Progenitor cell of endocrine pancreas (in vitro differentiated cells): ENCODE measurements at places on chromosomes 2 and 18.

GRCh38 chr2:43944915-43945314 lies 50.9 kb downstream of the LRPPRC start:
- DNase-seq, result no peak

DNA sequence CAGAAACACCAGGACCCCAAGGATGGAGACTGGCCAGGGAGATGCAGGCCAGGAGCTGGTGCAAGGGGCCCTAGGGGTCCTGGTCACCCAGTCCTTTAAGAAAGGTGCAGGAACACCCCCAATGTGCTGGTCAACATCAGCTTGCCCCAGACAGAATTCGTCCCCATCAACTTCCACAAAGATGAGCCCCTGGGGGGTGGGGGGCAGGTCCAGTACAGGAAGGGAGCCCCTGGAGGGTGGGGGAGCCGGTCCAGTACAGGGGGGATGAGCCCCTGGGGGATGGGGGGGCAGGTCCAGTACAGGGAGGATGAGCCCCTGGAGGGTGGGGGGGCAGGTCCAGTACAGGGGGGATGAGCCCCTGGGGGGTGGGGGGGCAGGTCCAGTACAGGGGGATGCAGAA lies 160.7 kb upstream of the SALL3 start:
- DNase-seq, result no peak

- no peak for DNase-seq
Observed at GRCh38 chr2:196980001-196980400, 53.5 kb upstream of the PGAP1 start.

- no peak for DNase-seq
Observed at GRCh38 chr2:15758848-15759247, 167.2 kb downstream of the DDX1 start.

DNA sequence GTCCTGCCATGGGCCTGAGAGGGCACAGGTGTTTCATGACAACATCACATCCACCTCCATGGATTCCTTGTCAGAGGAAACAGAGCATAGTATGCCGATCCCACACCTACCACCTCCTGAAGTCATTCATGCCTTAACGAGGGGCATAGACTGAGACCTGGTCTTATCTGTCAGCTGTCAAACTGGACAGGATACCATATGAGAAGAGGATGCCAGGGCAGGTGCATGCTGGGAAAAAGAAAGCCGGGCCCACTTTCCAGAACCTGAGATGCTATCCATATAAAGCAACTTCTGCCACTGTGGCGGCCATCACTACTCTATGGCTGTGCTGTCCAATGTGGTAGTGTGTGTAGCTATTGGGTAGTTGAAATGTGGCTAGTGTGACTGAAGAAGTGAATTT lies 116.0 kb upstream of the SIX2 start:
- no peak for DNase-seq

- DNase-seq, result no peak
Observed at GRCh38 chr2:8369522-8369921, 312.3 kb upstream of the ID2 start.

DNA sequence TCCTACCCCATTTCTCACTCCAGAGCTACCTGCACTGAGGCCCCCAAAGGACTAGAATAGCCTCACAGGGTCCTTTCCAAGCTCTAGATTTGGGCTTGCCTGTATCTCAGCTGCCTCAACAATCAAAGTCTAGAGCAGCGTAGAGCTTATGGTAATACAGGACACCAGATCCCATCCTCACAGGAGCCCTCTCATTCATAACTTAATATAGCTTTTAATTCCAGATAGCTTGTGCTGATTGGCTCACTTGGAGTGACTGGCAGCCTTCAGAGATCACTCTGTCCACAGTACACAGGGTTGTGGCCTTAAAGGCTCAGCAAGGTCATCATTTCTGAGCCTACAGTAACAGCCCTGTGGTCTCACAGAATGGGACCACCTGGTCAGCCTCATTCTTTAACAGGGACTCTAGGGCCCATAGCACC lies 51.4 kb downstream of the ZFP36L2 start:
- DNase-seq, result no peak

DNA sequence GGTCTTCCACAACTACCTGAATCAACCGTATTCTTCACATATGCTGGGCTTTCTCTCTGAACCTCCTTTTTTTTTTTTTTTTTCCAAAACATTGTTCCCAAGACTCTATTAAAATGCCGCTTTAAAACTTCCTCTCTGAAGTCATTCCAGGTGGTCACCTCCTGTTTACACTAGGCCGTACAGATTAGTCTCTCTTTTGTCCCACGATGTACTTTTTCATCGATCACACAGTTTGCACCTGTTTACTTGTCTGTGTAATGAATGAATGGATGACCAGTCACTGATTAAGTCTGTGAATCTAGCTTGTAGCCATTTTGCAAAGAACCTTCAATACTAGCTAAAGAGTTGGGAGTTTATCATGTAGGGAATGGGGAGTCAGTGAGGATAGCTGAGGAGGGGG lies 16.7 kb upstream of the FAM228A start:
- no peak for DNase-seq

DNA sequence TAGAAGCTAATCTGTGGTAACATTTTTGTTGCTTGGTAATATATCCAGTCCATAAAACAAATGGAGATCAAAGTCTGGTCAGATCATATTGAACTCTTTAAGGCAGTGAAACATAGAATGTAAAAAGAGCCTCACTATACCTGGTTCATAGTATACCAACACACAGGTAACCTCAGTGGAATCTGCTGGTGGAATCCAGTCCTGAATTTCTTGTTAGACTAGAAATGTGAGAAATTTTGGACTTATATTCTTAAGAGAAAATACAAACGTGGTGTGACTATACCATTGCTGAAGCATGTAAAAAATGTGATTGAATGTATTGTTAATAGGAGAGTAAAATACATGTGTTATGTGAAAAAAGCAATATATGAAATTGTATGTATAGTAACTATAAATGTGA lies 46.1 kb upstream of the GRHL1 start:
- no peak for DNase-seq

DNA sequence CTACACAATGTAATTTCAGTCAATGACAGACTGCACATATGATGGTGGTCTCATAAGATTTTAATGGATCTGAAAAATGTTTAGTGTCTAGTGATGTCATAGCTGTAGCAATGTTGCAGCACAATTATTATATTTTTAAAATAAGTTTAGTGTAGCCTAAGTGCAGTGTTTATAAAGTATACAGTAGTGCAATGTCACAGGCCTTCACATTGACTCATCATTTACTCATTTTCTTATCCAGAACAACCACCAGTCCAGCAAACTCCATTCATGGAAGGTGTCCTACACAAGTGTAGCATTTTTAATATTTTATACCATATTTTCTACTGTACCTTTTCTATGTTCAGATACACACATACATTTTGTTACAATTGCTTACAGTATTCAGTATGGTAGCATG lies 663.1 kb downstream of the ERBB4 start:
- DNase-seq, result no peak

DNA sequence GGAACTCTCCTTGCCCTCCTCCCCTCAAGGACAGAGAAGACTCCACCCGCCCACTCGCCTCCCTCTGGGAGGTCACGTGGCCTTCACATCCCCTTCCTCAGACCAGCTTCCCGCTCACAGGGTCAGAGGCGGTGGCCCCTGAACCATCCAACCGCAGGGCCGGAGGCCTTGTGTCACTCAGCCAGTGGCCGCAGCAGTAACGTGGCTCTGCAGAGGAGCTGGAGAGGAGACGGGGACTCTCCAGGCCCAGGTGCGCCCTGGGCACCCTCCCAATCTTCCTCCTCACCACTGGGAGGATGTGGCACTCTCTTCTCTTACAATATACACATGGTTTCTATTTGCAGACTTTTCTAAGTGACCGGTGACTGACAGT lies 161.7 kb downstream of the TWIST2 start:
- no peak for DNase-seq

DNA sequence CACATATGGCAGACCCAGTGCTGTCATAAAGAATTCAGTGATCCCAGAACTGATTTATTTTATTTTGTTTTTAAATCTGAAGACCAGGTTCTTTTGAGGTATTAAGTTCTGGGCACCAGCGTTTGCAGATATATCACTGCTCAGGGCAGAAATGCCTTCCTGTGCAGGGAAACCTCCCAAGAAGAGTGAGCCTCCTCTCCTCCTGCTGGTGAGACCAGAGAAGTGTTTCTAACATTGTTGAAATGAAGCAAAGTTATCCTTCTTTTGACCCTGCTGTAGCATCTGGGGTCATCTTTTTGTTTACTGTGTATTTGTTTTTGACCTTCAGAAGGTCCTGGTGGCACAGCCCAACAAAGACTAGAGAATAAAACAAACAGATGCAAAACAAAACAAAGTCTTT lies 94.0 kb downstream of the AQP4 start:
- no peak for DNase-seq

- DNase-seq, result no peak
Observed at GRCh38 chr2:181203412-181203811, 223.0 kb downstream of the UBE2E3 start.

DNA sequence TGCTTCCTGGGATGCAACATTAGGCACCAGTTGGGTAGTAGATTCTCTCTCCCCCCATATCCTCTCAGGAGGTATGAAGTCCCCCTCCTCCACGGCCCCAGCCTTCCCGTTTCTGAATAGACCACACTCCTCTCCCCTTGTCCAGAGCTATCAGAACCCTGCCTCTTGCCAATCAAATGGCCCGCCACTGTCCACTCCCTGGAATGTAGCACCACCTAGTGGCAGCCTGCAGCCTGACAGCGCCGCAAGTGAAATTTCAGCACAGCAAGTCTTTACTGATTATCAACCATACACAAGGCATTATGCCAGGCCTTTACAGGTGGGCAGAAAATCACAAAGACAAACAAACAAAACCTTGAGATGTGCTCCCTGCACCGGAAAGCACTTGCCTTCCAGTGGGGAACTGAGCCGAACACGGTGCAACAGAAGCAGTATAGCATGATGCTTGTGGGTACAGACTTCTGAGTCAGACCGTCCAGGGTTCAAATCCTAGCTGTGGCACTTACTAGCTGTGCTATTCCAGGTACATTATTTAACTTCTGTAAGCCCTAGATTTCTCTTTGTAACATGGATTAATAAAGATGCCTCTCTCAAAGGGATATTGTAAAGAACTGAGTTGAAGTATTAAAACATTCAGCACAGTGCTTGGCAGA lies 174.0 kb downstream of the SMAD2 start:
- peak; percentile 72 for DNase-seq

DNA sequence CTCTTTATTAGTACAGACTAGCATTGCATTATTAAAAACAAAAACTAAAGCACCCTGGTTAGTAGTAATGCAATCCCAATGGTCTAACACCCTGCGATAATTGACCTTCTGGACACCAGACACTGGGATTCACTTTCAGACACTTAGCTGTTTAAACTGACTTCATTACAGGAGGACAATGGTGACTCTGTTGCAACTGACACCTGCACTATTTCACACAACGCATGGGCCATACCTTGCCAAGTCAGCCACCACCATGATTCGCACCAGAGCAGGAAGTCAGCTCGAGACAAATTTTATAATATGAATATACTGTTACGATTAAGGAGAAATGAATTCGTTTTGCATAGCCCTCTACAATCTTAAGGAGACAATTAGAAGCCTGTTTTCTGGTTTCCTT lies 150.7 kb downstream of the MEIS1 start:
- DNase-seq, result no peak

GRCh38 chr18:36813101-36813775 lies 15.6 kb downstream of the TPGS2 start:
- no peak for DNase-seq

DNA sequence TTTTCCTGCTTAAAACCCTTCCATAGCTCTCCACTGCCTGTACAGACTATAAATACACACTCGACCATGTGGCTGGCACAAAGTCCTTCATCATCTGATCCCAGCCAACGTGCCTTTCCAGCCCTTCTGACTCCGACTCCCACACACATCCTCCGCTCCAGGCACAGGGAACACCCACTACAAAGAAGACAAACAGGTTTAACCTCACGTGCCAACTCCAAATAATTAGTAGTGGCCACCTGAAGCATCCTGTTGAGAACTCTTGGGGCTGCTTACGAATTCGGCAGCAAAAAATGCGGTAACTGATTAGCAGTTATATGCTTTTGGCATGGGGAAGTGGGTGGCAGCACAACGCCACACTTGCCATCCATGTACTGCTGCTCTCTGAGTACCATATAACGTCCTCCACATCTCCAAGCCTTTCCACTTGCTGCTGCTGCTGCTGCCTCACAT lies 12.1 kb downstream of the SPIRE1 start:
- DNase-seq, result no peak

DNA sequence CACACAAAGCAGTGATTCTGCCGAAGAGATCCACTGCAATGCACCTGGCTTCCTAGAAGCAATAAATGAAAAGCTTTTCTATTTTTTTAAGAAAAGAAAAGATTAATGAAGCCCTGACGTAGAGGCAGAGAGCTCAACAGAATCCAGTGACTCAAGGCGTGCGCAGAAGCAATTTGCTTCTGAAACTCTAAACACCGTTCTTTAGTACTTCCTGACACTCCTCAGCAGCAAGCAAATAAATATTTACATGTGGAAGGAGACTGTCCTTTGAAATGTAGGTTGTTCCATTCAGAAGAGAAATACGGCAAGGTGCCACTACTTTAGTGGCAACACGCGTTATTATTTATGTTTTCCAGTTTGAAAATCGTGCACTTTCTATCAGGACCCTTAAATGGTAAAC lies 126.2 kb upstream of the ZNF516 start:
- no peak for DNase-seq

DNA sequence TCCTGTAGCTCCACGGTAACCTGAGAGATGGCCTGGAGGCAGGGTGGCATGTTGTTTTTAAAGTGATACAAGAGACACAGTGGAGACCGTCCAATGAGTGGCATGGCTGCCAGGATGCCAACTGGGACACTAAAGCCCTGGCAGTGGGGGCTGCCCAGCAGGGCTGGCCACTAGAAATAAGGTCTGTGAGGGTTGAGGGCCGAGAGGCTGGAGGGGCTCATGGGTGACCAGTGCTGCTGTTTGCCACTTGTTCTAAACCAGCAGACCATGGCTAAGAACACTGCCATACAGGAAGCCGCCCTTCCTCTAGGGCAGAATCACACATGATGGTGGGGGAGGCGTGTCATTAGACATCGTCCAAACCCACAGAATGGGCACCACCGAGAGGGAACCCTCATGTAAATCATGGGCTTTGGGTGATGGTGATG lies 71.9 kb downstream of the ALPK2 start:
- DNase-seq, result no peak

- no peak for DNase-seq
Observed at GRCh38 chr2:163690896-163691295, 44.9 kb downstream of the FIGN start.

DNA sequence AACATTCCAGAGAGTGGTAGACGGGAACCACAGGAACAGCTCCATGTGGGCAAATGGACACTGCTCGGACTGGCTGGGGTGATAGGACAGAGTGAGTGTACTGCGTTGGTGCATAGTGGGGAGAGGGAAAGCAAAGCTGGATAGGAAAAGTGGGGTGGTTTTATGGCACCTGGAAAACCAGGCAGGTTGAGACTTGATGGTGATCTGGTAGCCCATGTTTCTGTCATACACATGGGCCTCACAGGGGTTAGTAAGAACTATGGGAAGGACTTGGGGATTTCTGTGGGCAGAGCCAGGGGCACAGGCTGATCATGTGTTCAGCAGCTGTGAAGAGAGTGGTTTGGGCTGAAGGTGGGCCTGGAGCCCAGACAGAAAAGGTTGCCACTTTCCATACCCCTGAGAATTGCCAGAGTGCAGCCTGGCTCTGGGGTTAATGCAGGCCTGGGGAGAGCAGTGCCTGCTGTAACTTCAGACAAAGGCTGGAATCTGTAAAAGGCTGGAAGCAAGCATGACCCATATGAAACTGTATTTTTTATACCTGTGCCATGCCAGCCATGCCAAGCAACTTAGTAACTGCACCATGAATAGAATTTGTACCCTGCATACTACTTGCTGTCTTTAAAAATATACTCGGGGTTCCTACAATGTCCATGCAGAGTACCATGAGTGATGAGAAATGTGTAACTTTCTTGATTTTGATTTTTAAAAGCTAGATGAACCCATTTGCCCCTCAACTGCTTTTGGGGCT lies 41.9 kb downstream of the RPIA start:
- DNase-seq, result no peak
